A549 treated with DMSO at 1 μM for 4 hours (cell line): ENCODE measurements at places on chromosomes 1 and 21. TPM values are rescaled to one million over a fixed set of nuclear protein-coding genes. Genes with fewer than 3 reads are reported as not detected.

APOBEC4 gene
- total RNA-seq = not detected in 5 replicates

LCA5L gene
- total RNA-seq = 1.3 to 1.8 TPM (median 1.4 TPM) in 5 replicates

KIAA1614 gene
- 0.64 to 1.3 TPM (median 0.85 TPM) in 5 replicates for total RNA-seq

SLC1A7 gene
- 0.04 TPM in 1 of 5 replicates, not detected in the others for total RNA-seq

KRTAP21-2 gene
- not detected in 5 replicates for total RNA-seq

NR0B2 gene
- 0.08 to 0.09 TPM in 2 of 5 replicates, not detected in the others for total RNA-seq

LRRC39 gene
- 0.13 to 0.15 TPM (median 0.13 TPM) in 3 of 5 replicates, not detected in the others for total RNA-seq

FCRL1 gene
- not detected in 5 replicates for total RNA-seq

LRRIQ3 gene
- 0.54 to 0.98 TPM (median 0.82 TPM) in 5 replicates for total RNA-seq

CADM3 gene
- total RNA-seq = 0.08 to 0.15 TPM (median 0.14 TPM) in 5 replicates

FAM151A gene
- total RNA-seq = not detected in 5 replicates

SH2D5 gene
- 13.7 to 19.2 TPM (median 16.5 TPM) in 5 replicates for total RNA-seq

LRRC71 gene
- total RNA-seq = 0.11 to 0.38 TPM (median 0.16 TPM) in 4 of 5 replicates, not detected in the other
